ENCODE measurements at places on chromosomes 3 and 15.

- no peak for DNase-seq
Observed at GRCh38 chr15:32682569-32682968, 35.2 kb upstream of the GREM1 start.

DNA sequence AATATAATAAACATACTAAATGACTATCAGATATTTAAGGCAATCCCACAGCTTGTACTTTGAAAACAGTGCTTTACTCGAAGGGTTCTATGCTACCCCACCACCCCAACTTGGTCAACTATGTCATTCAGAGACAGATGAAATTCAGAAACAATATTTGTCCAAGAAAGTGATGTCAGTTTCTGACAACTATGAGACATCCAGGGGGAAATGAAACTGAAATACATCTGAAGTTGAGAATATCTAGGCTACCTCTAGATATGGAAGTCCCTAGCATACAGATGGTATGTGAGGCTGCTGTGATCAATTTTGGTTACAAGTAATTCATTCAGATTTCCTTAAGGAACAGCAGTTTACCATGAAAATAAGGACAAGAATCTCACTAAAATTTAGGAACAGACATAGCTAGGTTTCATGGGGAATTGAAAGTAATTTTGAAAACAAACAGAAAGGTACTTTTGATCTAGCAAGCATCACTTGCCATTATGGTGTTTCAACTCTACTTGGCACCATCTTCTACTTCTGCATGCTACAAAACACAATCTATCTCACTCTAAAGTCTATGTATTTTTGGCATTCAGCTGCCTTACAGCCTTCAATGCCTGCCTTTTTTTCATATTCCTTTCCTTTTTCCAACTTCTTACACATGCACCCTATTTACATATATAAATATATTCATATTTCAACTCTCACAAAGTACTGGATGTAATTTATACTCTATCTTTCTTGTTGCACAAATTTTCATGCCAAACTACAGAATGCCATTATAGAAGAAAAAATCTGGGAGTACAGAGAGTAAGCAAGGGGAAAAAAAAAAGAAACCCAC, 21.7 kb downstream of the ATG3 start:
- DNase-seq: no peak

GRCh38 chr3:173257797-173258196, 116.8 kb upstream of the SPATA16 start:
- DNase-seq: no peak

DNA sequence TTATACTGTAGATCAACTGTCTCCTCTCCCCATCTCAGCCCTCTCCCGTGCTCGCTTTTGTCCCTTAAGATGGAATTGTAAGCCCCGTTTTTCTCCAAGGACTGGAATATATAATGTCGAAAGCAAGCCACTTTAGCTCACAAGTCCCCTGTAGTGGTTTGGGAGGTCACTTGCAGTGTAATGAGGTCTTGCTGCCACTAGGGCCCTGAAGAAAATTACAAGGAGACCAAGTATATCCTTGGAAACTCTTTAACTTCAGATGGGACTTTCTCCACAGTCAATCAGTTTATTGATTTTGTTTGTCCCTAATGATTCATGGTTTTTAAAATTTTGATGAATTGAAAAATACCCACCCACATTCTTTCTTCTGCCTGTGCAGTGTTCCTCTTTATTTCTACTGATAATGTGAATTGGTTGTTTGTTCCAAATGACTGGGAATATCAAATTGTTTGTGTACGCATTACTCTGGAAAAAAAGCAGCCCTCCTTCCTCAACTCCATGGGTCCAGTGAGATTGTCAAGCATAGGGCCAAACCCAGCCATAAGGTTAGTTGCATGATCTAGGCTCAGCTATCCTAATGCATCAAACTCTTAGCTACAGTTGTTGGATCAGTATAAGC, 294.8 kb downstream of the MCTP2 start:
- DNase-seq: no peak

GRCh38 chr3:65899226-65899625, 139.5 kb downstream of the MAGI1 start:
- DNase-seq: no peak

GRCh38 chr3:86973440-86973839, 17.5 kb downstream of the VGLL3 start:
- DNase-seq: no peak

- no peak for DNase-seq
Observed at GRCh38 chr15:39657181-39657580, 76.3 kb downstream of the THBS1 start.

- no peak for DNase-seq
Observed at GRCh38 chr3:188706176-188706575, 465.6 kb upstream of the TPRG1 start.

DNA sequence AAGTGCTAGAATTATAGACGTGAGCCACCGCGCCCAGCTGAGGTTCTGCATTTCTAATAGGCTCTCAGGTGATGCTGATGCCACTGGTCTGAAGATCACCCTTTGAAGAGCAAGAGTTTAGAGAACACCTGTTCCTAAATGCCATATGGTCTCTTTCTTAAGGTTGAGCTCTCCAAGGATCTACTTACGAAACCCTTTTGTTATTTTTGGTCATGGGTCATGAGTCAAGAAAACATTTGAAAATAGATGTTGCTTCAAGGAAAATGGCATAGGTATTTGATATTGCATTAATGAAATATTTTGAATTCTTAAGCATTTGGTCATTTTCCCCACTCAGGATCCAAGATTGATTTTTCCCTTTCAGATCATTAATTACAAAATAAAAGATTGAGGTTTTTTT, 74.7 kb upstream of the SOX2 start:
- DNase-seq: no peak

DNA sequence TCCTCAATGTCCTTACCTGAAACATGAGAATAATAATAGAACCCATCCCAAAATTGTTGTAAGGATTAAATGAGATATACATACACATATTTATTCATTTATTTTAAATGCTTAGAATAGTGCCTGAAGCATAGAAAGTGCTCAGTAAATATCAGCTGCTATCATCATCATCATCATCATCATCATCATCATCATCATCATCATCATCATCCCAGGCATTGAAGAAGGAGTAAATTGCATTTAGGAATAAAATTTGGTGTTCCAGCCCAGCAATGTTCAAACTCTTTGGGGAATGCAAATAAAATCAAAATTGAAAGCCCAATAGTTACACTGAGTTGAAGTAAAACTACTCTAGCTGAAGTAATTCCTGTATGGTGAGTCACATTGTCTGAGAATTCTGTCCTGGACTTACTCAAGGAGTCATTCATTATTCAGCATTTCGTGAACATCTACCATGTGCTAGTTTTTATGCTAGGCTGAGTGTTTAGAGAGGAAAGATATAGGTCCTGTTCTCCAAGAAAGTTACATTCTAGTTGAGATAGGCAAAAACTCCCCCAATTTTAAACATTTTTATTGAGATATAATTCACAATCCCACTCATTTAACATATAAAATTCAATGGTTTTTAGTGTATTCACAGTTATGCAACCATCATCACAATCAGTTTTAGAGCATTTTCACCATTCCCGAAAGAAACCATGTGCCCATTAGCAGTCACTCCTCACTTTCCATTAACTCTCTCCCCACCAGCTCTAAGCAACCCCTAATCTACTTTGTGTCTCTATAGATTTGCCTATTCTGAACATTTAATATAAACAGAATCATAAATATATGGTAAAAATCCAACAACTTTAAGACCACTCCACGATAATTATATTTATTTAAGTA, 107.2 kb downstream of the FRMD5 start:
- no peak for DNase-seq

GRCh38 chr3:123159926-123160635, 41.7 kb upstream of the SEC22A start:
- no peak for DNase-seq

All from activated CD8-positive, alpha-beta memory T cell treated with anti-CD3 and anti-CD28 coated beads, Interleukin-2, amount 50 U/mL, for 4 hours (primary cell).